ENCODE measurements at places on chromosomes 13 and 19.
A peak's percentile ranks its signal among the peaks of the same experiment; 100 is the strongest.

GRCh38 chr19:49168421-49168820 lies 10.8 kb downstream of the TRPM4 start:
- no peak for DNase-seq

GRCh38 chr19:1223018-1223855 lies 14.6 kb downstream of the CBARP start:
- no peak for DNase-seq

DNA sequence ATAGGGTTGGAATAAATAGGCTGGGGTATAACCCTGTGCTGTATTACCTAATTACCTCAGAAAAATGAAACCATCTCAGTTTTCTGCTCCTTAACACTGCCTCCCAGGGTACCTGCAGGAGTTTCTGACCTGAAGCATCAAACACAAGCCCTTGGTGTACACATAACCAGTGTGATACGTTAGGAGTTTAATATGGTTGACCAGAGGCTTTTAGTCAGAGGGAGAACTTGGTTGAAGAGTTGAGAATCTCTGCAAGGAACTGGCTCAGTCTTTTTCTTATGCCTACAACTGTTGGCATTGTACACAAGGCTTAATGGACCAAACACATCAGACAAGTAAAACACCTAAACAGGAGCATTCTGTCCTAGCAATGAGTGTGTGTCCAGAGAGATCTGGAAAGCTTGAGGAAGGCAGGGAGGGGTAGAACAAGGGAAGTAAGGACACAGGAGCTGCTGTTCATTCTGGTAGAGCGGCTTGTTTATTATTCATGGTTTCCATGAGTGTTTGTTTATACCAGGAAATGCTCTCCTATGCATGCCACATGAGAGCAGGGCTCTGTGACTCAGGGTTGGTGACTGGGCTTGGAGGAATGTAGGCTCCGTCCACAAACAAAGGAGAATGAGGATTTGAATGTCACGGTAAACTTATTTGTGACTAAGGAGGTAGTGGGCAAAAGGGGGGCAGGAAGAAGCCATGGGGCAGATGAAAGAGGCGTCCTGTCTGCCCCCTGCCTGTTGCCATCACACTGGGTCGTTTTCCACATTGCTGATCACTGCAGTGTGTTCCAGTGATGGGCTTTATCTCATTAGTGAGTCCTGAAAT lies 11.9 kb upstream of the SPATA13 start:
- peak; percentile 96 for DNase-seq

DNA sequence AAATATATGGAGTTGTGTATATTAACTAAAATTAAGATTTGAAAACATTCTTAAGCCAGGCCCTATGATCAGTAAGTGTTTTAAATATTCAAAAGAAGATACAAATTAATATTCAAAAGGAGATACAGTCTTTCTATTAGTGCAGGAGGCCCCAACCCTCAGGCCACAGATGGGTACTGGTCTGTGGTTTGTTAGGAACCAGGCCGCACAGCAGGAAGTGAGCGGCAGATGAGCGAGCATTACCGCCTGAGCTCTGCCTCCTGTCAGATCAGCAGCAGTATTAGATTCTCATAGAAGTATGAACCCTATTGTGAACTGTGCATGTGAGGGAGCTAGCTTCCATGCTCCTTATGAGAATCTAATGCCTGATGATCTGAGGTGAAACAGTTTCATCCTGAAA lies 232.9 kb downstream of the FOXO1 start:
- no peak for DNase-seq

DNA sequence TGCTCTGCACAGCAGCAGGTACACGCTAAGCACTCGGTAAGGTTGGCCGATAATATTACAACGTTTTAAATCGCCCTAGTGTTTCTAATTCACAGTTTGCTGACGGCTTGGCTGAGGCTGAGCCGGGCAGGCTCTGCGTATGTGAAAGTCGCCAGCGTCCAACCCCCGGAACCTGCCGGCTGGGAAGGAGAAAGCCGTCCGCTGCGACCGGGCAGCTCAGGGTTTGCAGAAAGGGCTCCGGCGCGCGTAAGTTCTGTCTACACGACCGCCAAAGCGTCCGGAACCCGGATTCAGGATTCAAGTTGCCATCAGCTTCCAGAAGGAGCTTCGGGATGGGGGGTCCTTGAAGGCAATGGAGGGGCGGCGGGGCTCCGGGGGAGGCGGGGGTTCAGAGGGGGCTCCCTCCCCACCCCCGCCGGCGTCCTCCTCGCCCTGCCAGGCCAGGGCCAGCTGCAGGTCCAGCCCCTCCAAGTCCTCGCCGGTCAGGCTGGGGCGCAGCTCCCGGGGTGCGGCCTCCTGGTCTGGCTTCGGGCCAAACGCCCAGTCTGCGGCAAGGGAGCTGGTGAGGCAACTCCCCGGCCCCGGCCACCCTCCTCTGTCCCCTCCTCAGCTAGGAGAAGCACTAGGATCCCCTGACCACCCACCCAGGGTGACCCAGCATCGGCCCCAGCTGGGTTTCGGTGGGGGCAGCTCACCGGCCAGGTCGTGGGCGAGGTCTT lies 575 bp downstream of the SMIM44 start:
- DNase-seq = no peak

DNA sequence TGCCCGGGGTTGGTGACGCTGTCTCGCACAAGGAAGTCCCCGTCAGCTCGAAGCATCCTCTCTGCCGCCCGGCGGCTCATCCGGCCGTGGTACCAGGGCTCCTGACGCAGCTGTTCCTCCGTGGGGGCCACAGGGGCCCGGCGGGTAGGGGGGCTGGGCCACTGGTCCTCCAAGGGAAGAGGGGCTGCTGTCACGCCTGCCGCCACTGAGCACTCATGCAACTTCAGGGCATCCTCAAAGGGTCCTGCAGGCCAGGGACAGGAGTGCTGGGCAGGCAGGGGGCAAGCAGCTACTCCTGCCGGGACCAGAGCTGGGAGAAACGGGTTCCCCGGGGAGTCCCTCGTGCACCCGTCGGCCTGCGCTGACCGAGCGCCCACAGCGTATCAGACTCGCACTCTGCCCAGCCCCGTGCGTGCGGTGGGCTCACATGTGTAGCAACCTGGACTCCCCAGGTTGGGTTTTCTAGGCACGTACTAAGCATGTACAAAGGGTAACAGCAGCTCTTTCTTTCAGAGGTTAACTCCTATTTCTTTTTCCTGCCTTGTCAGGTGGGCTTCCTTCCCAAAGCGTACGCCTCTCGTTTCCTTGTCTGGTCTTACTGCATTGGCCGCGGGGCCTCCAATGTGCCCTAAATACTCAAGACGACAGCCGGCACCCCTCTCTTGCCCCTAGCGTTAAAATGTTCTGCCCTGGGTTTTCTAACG lies 13.4 kb upstream of the C2CD4C start:
- no peak for DNase-seq

DNA sequence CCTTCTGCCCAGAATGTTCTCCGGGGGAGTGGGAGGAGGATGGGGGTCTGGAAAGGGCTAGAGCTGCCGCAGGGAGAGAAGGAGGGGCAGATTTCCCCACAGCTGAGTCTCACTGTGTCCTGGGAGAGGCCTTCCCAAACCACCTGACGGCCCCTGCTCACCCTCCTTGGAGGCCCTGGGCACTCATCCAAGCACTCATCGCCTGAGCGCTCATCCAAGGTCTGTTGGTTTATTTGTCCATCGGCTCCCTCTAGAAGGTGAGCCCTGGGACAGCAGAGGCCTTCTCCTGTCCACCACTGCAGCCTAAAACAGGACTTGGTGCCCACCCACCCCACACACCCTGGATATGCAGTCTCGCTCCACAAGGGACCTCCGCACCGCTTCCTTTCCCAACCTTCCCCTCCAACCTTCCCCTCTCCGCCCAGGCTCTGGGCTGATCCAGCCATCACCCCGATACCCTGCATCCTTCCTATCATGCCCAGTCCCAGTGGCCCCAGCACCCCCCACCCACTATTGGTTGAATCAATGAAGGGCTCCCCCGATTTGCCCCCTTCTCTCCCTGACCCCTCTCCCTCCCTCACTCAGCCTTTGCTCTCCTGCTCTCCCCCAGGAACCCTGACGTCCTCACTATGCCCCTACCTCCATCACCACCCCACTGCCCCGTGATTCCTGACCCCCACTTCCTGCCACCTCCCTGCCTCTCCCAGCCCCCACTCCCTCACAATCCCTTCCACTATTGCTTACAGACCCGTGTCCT lies 1.7 kb downstream of the UBXN6 start:
- peak; percentile 60 for DNase-seq

GRCh38 chr19:8204961-8205360 lies 4.2 kb upstream of the CERS4 start:
- no peak for DNase-seq

- DNase-seq = no peak
These were observed 5.8 kb downstream of the SSBP4 start for GRCh38 chr19:18424890-18425514.

- peak; percentile 50 for DNase-seq
These were observed 89.0 kb upstream of the CSNK1A1L start for GRCh38 chr13:37194428-37194861.

DNA sequence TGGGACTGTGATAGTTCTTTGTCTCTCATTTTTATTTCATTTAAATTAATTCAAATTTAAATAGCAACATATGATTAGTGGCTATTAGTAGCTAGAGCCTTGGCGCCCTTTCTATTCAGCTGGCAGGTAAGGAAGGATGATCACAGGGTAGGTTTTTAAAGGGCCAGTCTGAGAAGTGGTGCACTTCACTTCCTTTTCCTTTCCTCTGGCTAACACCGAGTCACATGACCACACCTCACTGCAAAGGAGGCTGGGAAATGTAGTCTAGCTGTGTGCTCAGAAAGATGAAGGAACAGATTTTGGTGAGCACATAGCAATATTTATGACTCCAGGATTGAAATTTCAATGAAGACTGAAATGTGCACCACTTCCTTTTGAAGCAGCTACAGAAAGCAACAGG lies 128.7 kb downstream of the TSHZ3 start:
- no peak for DNase-seq

- no peak for DNase-seq
These were observed 36.3 kb upstream of the LSM14A start for GRCh38 chr19:34135821-34136611.

DNA sequence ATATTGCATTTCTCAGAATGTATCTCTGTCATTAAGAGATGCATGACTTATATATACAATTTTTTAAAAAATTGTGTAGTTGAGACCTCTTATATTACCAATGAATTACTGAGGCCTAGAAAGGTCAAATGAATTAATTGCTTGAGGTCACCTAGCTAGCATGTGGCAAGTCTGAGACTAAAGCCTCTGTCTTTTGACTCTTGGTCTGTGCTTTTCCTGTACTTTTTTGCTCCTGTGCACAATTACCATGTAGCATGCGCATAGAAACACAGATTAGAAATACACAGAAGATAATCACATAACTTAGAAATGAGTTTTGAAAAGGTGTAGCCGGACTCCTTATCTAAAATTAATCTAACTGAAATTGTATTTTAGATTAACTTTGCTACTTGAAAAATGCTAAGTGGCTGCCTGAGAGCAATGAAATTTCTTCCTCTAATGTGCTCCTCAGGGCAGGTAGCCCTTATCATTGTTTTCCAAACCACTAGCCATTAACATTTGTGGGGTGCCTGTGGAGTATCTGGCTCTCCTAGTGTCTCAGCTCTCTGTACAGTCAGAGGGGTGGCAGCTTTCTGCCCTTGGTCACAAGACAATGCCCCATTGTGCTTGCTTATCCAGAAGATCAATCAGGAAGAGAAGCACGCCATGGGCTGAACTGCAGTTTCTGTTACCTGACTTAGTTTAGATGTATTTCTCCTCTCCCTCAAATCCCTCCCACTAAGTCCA lies 119.6 kb downstream of the RFC3 start:
- DNase-seq = no peak

GRCh38 chr19:3368848-3369336 lies 2.5 kb downstream of the NFIC start:
- no peak for DNase-seq

DNA sequence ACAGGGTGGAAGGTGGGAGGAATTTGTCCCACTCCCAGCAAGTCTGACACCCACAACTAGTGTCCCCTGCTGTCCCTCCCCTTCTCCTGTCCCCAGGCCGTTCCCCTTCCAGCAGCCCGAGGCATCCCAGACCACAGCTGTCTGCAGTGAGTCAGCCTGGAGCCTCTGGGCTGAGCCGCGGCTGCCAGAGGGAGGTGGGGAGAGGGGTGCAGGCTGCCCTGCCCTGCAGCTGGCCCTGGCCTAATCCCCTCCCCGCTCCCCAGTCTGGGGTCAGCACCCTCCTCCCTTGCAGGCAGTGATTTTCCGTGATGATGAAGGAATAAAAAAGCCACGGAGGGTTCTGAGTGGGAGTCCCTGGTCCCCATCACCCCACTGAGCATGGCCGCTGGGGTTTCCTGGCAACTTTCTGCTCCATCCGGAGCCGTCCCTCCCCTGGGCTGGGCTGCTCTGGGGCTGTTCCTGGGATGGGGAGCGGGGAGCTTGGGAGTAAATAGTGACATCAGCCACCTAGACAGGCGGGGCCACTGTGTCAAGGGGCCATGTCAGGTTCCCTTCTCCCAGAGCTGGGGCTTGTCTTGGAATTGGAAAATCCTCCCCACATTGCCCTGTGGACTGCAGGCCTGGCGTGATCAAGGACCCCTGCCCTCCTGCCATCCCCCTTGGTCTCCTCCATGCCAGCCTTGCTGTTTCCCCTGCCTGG lies 16.8 kb downstream of the SPC24 start:
- no peak for DNase-seq

DNA sequence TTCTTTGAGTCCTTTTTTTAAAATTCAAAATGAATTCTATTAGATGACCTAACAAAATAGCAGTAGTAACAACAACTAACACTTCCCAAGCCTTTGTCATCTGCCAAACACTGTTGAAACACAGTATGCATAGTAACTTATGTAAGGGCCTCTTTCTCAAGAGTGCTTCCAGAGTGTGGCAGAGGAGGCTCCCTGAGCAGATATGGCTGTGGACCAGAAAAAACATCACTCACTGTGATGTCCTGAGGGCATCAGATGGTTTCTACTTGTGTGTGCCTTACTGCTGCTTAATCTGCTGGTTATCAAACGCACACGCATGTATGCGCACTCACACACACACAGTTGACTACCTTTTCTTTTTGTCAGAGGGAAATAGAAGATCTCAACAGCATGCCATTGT lies 110.8 kb downstream of the DLEU7 start:
- no peak for DNase-seq

GRCh38 chr13:43095771-43096719 lies 72.7 kb downstream of the DNAJC15 start:
- DNase-seq = no peak

DNA sequence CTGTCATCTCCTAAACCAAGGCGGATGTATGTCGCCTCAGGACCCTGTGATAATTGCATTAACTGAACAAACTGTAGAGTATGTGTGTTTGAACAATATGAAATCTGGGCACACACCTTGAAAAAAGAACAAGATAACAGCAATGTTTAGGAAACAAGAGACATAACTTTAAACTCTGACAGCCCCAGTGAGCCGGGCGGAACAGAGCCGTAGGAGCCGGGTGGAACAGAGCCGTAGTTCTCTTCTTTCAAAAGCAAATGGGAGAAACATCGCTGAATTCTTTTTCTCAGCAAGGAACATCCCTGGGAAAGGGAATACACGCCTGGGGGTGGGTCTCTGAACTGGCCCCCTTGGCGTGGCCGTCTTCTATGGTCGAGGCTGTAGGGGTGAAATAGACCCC lies 31.8 kb upstream of the ZNF675 start:
- no peak for DNase-seq

- DNase-seq = no peak
These were observed 5.7 kb downstream of the POLR1D start for GRCh38 chr13:27627380-27627779.

- DNase-seq = no peak
These were observed 173.9 kb downstream of the FLT1 start for GRCh38 chr13:28320884-28321574.

All from astrocyte of the cerebellum (primary cell).